ENCODE measurements at places on chromosomes 3 and 15.
A peak's percentile ranks its signal among the peaks of the same experiment; 100 is the strongest.

DNA sequence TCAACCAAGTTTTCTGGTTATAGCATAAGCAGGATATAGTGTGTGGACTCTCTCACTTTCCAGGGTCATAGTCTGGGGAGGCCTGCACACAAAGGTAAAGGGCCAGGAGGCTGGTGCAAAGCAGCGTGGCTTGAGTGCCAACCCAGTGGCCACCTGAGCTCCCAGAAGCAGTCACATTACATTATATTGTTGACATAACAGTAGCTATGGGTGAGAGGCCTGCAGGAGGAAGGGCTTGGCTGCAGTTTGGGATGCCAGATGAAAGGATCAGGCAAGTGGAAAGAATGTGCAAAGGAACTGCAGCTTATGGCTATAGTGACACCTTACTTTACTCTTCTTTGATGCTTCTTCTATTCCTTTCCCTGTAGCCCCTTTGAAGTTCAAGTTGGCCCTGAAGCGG, 96.5 kb downstream of the FLNB start:
- no peak for DNase-seq

DNA sequence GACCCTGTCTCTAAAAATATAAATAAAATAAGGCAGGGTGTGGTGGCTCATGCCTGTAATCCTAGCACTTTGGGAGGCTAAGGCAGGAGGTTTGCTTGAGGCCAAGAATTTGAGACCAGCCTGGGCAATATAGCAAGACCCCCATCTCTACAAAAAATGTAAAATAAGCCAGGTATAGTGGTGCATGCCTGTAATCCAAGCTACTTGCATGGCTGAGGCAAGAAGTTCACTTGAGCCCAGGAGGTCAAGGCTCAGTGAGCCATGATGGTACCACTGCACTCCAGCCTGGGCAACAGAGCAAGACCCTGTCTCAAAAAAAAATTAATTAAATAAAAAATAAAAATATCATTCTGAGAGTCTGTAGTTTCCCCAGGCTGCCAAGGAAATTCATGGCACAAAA, 4.1 kb upstream of the JAGN1 start:
- no peak for DNase-seq

- DNase-seq = no peak
These were observed 16.8 kb downstream of the SPTSSB start for GRCh38 chr3:161354554-161354953.

GRCh38 chr3:171781711-171782127, 28.6 kb downstream of the PLD1 start:
- no peak for DNase-seq

- peak; percentile 49 for DNase-seq
These were observed 585 bp downstream of the SLCO3A1 start for GRCh38 chr15:91853948-91854638.

DNA sequence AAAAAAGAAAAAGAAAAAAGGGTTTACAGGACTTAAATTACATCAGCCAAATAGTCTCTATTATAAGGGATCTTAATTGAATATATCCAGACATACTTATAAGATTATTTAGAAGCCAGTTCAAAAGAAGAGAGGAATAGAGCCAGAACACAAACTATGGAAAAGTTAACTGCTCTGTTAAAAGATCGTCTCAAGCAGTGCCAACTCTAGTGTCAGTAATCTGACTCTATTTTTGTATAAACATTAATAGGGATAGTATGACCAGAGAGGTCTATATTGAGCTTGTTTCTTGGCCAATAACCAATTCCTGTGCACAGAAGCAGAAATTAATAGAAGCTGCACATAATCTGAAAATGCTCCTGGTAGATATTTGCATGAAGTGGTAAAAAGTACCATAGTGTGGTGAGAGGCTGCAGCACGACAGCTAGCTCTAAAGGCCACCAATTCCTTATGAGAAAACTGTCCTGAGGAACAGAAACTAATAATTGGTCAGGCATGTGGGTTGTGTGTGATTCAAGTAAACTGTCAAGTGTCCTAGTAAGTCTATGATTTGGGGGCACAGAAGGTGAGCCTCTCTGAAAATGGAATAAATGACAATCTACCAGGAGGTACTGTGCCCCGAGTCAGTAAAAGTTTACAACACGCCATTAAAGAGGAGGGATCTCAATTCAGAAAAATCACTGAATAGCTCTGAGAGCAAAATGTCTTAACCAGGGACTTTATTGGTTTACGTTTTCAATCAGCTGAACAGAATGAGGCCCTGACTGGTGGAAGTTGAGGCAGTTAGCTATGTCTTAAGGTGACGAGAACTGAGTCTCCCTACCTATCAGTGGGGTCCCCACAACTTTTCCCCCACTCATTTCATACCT, 51.5 kb upstream of the NANOGP8 start:
- DNase-seq = no peak
